Activated naive CD4-positive, alpha-beta T cell treated with anti-CD3 and anti-CD28 coated beads, Interleukin-2, amount 50 U/mL, for 72 hours (primary cell): ENCODE measurements at places on chromosomes 3 and 15. TPM values are rescaled to one million over a fixed set of nuclear protein-coding genes. Genes with fewer than 3 reads are reported as not detected.

The ATR gene
- total RNA-seq = 45.0 TPM

DNA sequence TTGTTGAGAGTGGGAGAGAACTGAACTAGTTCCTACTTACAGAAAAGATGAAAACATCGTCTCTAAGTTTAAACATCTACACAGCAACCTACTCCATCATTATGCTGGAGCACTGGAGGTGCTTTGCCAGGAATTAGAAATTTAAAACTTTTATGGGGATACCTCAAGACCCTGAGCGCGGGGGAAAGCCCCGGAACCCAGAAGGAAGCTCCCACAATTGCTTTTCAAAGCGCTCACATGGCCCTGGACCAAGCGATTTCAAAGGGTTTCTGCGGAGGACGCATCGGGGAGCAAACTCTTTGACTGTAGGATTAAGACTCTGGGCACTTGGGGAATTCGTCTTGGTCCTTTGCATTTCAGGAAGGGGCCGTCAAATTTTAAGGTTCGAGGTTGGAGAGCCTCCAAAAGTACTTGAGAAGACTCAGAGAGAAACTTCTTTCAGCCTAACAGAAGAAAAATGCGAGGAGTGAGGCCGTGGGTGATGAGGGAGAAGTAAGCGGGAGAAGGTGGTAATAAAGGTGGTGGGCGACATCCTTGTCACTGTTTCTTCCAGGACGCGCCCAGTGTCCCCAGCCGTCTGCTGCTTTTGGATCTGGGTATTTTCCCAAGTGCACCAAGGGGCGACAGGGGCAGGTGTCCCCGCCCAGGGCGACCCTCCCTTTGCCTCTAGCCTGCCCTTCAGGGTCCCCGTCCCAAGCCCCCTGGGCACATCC, 591 bp downstream of the PROK2 start:
- no peak for DNase-seq

DNA sequence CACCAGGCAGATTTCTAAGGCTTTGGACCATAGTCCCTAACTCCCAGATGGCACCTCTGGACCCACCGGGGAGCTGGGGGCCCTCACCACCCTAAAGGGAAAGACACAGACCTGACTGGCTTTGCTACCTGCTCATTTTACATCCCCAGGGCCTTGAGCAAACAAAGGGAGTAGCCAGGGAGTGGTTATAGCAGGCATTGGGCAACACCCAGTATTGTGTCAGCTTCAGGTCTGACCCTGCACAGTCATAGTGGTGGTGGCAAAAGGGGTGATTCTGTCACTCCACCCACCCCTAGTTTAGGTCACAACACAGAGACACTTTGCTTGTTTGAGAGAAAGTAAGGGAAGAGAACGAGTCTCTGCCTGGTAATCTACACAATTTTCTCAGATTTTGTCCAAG, 352.5 kb downstream of the DIPK2A start:
- no peak for DNase-seq

The HAPLN3 gene
- 25.6 TPM for total RNA-seq

The RTP1 gene
- total RNA-seq = not detected

DNA sequence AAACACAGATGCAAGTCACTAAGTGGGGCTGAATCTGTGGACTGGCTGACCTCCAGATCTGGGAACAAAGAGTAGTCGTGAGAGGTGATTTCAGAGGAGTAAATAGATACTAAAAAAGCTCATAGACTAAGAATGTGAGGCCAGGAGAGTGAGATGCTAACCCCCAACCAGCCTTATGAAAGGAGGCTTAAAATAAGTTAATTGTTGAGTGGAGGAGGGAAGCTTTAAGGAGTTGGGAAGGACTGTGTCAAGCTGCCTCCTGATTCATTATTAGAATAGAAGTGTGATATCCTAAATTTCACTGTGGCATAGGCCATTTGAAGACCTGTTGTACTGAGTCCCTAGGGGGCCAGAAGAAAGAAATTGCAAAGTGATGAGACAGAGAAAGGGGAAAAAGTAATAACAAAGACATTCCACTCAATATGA, 107.6 kb downstream of the RBPMS2 start:
- DNase-seq = no peak

The IL17RD gene
- total RNA-seq = 0.04 TPM

DNA sequence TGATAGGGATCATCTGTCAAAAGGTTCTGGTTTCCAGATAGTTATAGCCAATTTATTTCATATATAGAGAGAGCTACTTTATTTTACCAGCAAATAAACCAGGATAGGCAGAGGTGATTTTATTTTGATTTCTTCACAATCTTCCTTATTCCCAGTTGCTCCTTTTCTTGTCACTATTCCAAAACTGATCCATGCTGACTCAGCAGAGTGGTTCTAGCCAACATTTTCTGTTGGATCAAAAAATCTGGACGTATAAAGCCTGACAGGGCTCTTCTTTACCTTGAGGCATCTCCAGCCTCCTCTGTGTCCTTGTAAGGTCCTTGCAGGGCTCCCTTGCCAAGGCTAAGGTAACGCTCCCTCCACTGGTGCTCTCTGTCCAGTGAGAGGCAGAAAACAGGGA, 15.8 kb downstream of the HDC start:
- no peak for DNase-seq
